Posterior cingulate gyrus (tissue), 11 donors: ENCODE measurements at places on chromosomes 7 and 10.

- DNase-seq, result no peak
These were observed 31.1 kb upstream of the SNX13 start for GRCh38 chr7:17971411-17971810.

DNA sequence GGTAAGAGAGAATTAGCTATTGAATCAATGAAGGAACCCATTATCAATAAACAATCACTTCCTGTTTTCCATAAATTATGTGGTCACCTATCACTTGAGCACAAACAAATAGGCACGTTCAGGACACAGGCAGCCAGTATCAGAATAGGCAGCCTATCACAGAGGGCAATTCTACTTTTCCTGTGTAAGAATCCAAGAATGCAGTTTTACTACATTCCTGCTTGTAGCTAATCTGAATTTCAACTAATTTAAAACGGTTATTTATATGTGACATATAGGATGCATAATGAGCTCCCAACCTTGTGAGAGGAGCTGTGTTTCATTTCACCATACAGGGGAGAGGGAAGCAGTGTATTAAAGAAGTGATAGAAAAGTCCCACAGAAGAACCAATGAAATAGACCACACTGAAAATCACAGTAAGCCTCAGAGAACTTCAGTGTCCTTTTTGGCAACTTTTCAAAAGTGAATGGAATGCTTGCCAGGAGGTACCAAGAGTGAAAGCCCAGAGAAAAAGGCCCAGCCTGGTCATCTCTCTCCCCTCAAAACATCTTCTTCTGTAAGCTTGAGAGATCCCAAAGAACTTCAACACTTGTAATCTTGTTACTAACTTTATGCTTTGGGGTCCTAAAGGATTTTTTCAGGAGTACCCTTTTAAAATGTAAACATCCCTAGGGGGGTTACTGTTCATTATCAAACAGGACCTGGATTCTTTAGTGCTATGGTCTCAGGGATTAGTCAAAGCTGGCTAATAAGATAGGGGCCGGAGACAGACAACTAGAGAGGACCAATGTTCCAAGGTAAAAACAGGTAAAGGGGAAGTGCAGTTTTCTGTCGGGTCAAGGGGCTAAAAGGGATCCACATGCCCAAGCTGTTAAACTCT, 1.3 kb downstream of the IMMP2L start:
- no peak for DNase-seq

DNA sequence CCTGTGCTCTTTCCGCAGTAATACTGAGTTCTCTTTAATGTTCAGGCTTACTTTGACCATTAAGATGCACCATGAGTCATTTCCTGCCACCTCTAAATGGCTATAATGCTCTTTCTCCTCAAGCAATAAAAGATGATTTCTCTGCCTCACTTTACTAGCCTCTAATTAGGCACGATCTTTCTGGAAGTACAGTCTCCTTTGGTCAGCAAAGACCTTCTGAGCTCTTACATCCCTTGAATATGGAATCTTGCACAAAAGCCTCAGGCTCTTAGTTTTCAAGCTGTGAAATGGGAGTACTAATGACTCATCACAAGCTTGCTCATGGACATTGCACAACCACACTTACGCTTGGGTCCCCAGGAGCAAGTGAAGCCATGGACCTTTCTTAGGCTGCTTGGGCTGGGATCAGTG, 85.9 kb downstream of the FRMD4A start:
- DNase-seq, result no peak

GRCh38 chr10:62736168-62736546, 68.4 kb upstream of the ADO start:
- no peak for DNase-seq

GRCh38 chr7:2808891-2809665, 35.0 kb downstream of the GNA12 start:
- DNase-seq, result no peak

- no peak for DNase-seq
These were observed 192.4 kb upstream of the SH2B2 start for GRCh38 chr7:102094316-102094650.

DNA sequence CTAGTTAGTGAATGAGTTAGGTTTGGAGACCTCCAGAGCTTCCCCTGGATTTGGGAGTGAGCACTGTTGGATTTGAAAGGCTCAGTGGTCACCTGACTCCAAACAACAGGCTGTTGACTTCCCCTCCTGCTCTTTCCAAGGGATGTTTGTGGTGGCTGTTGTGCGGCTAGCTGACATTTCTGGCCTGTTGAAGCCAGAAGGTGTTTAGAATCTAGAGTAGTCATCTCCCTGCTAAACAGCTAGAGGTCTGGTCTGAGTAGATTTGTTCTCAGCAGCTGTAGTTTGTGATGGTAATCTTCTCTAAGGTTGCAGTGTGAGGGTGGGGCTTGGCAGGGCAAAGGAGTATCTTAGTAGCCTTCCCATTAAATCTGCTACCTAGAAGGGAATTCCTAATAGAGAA, 30.1 kb downstream of the BPGM start:
- DNase-seq, result no peak

- DNase-seq, result no peak
These were observed 58.0 kb downstream of the ESYT2 start for GRCh38 chr7:158771213-158771834.

DNA sequence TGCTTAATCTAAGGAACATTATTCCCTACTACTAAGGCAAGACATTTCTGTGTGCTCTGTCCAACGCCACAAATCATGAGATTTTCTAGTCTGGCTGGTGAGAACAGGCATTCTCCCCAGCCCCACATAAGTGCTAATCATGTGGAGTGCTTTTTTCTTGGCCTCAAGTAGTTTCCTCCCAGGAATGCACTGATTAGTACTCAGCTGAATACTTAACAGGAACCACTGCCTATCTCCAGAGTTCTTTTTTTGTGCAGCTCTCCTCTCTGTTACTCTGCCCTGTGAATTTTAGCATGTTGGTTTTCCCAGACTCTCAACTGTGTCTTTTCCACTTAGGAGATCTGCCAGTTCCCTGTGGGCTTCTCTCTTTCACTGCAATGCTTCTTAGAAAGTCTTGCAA, 1098.5 kb upstream of the LRRTM3 start:
- no peak for DNase-seq

DNA sequence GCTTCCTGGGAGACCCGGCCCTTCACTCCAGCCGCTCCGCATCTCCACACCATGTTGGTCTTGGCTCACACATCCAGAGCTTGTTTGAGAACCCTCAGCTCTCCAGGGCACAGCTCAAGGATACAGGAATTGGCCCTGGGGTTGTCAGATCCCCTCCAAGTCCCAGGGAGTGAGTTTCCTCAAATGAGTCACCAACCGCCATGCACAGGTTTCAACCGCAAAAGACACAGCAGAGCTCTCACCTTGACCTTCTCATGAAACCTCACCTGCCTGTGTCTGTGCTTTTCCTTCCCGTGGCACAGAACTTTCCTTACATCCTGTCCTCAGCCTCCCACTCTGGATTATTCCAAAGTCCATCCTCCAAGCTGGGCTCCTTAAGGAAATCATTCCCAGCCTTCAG, 20.6 kb downstream of the AZGP1 start:
- DNase-seq, result no peak

- no peak for DNase-seq
These were observed at the start of gene PRSS2 for GRCh38 chr7:142770661-142771352. PRSS2 (plus strand) TSS chr7:142770970; CDS start chr7:142770983, 13 bp downstream.

DNA sequence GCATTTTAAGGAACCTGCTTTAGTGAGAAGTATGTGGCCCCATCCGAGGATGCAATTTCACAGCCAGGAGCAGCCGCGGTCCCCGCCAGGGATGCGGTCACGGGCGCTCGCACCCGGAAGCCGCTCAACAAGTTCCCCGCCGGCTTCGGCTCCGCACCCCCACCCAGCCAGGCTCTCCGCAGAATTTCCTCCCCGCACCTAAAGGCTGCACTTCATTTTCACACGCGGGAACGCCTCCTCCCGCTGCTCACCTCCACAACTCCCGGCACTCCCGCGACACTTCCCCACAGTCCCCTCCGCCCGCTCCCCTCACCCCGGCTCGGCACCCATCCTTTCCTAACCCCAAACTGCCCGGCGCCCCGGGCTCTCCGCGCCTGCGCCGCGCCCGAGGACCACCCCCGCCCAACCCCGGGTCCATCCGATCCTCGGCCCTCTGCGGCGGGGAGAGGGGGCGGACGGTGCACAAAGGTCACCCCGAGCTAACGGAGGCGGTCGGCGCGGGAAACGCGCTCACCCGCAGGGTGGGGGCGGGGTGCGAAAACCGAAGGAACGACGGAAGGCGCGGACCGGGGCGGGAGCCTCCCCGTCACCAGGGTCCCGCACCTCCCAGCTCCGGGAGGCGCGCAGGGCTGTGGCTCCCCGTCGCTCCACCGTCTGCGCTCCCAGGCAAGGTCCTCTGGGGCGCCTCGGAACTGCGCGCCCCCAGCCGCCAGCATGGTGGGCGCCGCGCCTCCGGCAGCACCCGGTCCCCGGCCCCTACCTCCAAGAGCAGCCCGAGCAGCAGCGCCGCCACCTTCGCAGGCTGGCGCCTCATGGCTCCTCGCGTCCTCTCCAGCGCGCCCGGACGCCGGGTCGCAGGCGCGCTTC, 558 bp downstream of the VOPP1 start:
- DNase-seq, result peak; percentile 40

DNA sequence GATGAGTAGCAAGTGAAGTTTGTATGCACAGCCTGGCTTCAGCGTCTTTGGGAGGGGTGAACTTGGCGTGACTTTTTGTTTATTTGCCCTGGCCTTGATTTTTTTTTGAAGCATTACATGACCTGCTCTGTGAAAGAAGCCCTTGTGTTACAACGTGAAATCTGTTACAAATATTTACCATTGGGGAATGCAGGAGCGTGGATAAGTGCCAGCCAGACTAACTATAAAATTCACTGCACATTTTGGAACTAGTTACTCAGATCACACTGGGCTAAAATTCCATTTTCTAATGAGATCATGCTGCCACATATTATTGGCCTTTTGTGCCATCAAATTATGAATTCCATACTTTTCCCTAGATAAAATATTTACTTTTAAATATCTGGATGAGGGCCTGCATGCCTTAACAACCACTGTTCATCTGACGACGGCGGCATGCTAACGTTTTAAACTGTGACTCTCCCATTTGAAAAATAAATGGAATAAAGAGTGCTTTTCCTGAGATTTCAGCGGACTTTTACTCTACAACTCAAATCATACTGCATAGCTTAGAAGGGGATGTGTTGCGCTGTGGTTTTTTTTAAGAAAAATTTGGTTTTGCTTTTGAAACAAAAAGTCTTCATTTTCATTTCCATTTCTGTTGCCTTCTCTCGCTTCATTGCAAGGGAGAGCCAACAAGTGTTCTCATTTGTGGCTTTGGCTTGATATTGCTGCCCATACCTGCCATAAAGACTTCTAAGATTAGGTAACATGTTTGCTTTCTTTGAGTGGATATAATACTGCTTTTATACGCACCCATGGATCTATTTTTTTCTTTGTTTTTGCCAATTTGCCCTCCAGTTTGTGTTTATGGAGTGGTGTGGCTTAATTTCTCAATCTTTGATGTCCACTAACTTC, 352.2 kb downstream of the TFEC start:
- no peak for DNase-seq

- no peak for DNase-seq
These were observed 60.6 kb upstream of the AUTS2 start for GRCh38 chr7:69537691-69538090.

DNA sequence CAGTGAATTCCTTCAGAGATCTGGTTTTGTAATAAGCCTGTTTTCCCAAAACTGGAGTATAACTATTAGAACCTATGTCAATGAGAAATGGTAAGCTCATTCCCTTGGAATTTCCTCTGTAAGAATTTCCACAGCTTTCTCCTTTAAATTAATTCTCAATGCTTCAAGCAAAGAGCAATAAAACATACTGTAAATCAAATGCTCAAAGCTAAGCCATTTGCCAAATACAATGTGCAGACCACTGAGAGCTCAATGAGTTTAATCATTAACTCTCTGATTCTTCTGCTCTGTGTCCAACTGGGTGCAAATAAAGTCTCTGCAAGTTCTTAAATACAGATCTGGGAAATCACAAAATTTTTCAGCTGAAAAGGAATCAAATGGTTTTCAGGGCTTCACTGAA, 227.6 kb upstream of the IMMP2L start:
- DNase-seq, result no peak

GRCh38 chr10:56449770-56450169, 88.7 kb upstream of the ZWINT start:
- no peak for DNase-seq

- DNase-seq, result no peak
These were observed 15.4 kb downstream of the SEC24C start for GRCh38 chr10:73759512-73760115.

DNA sequence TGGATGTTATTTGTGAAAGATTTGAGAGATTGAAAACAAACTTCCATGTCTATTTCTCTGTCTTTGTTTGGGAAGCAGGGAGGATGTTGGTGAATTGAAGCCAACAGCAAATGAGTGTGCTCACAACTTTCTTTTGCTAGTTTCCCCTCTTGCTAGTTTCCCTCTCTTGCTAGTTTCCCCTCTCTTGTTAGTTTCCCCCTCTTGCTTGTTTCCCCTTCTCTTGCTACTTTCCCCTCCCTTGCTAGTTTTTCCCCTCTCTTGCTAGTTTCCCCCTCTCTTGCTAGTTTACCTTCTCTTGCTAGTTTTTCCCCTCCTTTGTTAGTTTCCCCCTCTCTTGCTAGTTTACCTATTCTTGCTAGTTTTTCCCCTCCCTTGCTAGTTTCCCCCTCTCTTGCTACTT, 613.3 kb downstream of the LRMDA start:
- DNase-seq, result no peak

- no peak for DNase-seq
These were observed 153.1 kb downstream of the TRIL start for GRCh38 chr7:28804990-28805389.

DNA sequence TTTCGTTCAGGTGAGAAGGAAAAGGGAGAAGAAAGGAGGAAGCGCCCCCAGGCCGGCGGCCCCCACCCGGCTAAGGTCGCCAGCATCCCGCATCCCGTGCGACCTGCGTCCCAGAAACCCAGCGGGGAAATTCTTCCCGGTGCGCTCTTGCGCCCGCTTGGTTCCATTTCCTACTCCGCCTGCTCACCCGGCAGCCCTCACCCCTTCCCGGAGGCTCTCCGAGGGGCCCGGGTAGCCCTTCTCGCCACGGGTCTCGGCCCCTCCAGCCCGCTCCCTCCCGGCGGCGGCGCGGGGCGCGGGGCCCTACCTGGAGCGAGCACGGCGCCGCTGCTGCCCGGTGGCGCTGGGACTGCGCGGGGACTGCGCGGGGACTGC, at the start of gene PRKCQ:
Gene PRKCQ, minus strand, starts transcription at position 373 of the 375 bp plus-strand sequence. CDS start 65,141 bp downstream, outside the sequence.
- DNase-seq, result no peak

- no peak for DNase-seq
These were observed 15.3 kb downstream of the MKLN1 start for GRCh38 chr7:131342864-131343442.

DNA sequence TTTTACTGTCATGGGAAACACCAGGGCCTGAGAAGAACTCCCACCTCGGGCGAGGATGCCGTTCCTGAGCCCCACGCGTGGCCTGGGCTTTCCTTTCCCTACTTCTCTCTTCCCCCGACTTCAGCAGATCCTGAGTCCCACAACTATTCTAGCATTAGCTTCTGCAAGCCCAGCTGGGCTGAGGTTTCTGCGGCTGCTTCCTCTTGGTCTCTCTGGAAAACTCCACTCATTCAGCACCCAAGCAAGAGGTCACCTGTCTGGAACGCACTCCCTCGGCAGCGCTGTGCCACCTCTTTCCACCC, 761 bp upstream of the DOCK1 start:
- DNase-seq, result no peak
